ENCODE measurements at places on chromosomes 7 and 10. TPM values are rescaled to one million over a fixed set of nuclear protein-coding genes. Genes with fewer than 3 reads are reported as not detected.

Gene TACC2
- 38.6 TPM for total RNA-seq

Gene SRGN
- total RNA-seq = 1.8 TPM

Gene NRG3
- not detected for total RNA-seq

Gene CDH23
- total RNA-seq = not detected

- DNase-seq = no peak
These were observed 391.4 kb upstream of the ETV1 start for GRCh38 chr7:14380881-14381280.

DNA sequence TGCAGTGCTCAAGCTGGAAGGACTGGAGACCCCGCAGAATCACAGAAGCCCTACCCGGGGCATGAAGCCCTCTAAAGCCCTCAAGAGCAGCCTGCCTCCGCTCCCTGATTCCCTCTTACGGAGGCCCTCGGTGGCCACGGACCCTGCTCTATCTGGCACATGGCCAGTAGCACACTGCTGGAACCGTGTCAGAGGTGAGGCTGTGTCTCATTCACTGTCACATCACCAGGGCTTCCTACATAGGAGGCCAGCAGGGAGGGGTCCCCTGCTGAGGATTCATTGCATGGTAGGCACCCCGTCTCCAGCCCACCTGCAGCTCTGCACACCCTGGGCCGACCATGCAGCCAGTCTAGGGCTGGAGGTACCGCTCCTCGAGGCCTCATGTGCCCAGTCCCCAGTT is 259.2 kb downstream of the TNS3 start:
- DNase-seq = no peak

DNA sequence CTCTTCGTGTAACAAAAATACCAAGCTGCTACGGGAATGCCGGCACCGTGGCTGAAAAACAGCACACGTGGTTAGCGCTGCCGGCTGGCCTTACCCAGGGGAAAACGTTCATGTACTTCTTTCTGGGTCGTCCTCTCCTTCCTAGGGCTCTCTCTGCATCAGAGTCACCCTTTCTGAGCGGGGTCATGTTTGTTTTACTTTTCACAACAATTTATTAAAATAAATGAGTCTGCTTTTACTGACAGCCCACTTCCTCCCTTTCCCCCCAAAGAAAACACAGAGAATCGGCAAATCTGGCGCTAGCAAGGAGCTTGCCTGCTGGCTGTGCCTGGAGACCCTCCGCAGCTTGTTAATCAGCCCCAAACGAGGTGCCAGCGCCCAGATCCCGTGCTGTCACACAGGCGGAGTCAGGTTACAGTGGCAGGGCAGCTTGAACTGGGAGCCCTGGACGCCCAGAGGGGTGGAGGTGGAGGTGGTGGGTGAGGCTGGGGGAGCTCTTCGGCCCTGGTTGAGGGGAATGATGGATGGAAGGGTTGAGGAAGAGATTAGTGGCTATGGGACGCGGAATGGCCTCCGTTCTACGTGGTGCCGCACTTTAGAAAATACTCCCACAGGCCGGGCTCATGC is 162.2 kb upstream of the TNS3 start:
- no peak for DNase-seq

GRCh38 chr10:28644647-28645046 is 32.7 kb upstream of the BAMBI start:
- DNase-seq = no peak

DNA sequence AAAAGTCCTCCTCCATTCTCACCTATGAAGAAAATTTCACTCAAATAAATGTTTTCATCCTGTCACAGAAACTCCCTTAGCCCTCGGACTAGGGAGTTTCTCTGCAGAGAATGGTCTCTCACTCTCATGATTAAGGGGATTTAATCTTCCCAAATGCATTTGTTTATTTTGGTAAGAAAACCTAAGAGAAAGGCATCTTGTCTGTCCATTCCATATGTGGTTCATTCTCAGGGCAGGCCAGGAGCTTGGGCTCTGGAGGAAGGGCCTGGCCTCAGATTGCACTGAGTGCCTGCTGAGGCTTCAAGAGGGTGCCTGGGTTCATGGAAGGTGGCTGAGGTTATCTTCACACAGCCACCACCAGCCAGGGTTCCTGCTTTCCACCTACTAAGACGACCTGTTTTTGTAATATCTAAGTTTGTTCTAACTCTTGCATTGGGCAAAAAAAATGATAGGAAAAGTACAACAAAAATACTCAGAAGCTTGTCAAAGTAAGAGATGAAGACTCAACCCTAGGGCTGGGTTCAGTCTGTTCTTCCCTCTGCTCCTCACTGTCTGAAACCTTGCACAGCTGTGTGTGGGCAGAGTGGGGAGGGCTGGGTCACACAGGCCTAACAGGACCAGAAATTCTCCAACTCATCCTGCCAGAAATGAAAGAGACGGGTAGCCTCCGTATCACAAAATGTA is 186.7 kb downstream of the CXCL12 start:
- DNase-seq = no peak

- DNase-seq = no peak
These were observed 97.2 kb downstream of the RALA start for GRCh38 chr7:39720586-39720985.

DNA sequence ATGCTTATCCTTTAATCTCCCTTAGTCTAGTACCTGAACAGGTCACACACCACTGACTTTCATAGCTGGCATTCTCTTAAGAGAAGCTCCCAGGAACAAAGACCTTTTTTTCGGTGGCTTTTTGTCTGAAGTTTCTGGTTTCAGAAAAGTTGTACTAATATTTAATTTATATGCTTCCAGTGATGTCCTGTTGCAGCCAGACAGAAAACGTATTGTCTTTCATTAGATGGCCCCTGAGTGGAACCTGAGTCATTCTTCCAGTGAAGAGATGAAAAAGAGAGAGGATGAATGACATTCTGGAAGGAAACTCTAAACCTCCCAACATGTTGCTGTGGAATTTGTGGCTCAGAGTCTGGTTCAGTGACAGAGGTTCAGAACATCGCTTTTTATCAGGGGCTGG is 274.8 kb upstream of the TAC1 start:
- no peak for DNase-seq

DNA sequence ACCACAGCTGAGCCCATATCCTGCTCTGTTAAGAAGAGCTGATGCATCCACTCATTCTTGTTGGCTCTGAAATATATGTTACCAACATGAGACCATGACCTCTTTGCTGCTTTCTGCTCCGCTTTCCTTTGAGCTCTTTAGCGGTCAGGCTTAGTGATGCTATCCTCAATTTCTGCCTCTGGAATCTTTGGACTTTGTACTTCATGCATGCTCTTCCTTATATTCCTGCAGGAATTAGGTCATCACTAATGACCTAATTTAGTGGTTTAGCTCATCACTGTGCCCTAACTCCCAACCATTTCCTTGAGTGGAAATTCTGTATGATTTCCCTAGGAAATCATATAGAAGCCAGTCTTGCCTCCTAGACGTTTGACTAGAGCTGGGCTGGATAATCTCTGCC is 119.5 kb downstream of the AOAH start:
- DNase-seq = no peak

DNA sequence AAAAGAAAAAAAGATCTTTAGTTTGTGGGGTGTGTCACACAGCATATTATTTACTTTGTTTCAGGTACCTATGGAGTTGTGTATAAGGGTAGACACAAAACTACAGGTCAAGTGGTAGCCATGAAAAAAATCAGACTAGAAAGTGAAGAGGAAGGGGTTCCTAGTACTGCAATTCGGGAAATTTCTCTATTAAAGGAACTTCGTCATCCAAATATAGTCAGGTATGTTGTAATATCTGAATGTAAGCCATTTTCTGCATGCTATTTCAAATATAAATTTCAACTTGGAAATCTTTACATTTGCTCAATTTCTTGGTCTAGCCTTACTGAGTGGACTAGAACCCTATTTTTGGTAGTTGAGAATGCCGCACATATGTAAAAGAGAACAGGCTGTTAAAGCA is 6.4 kb downstream of the CDK1 start:
- DNase-seq = no peak

DNA sequence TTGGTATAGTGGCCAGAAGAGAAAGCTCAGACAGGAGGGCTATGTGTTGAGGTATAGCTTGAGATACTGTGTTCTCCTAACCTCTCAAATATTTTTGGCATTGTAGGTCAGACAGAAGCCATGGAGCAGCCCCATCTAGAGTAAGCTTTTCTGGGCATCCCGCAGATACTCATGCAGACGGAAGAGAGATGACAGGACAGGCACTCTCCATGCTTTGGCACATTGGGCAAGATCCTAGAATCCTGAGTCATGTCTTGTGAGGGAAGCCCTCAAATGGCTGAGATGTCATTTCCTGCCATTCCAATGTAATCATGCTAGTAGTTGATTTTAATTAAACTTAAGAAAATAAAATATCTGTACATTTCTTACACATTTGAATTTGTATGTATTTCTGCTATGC is 16.8 kb upstream of the KIF20B start:
- no peak for DNase-seq

DNA sequence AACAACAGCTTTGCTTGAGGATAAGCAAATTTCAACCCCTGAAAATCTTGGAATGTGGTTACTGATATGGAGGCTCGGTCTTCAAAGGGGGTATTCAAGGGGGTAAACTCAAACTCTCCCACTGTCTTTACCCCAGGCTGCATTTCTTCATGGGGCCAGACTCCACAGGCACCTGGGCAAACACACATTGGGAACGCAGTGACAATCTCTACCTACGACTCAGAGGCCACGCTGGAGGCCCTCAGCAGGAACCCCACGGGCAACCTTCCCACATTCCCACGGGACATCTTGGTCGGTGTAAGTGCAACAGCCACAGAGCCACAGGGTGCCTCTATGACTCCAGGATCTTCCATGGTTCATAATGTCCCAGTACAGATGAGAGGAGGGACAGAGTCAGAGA is 2.2 kb upstream of the INSIG1 start:
- no peak for DNase-seq

- no peak for DNase-seq
These were observed 5.1 kb downstream of the ELFN1 start for GRCh38 chr7:1675036-1675671.

DNA sequence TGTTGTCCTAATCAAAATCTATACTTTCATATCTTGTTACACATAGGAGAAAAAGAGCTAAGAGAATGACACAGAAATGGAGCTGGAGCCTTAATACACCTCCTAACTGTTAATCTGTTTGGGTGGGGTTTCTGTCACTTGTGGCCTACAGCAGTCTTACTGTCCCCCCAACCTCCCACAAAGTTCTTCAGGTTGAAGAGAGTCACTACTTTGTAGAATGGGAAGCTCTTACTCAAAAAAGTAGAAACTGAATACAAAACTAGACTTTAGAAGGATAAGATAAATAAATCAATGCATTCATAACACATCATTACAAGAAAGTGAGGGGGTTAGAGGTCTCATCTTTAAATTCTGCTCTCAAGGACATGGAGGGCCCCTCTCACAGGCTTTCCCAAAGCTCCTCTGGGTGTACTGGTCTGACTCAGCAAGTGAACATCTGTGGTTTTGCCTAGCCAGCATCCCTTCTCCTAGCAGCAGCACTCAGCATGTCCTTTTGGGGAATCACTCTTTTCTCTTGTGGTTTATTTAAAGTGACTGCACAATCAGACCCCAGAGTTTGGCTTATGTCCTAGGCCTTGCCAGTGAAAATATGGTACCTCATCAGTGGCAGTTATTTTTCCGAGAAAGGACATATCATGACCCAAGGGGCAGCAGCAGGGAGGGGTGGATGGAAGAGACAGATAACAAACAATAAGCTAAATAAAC is 2.0 kb upstream of the BLVRA start:
- no peak for DNase-seq
